ENCODE measurements at places on chromosomes 5 and 9. TPM values are rescaled to one million over a fixed set of nuclear protein-coding genes. Genes with fewer than 3 reads are reported as not detected.
A peak's percentile ranks its signal among the peaks of the same experiment; 100 is the strongest.

Gene PDE8B
- 0.52 TPM for total RNA-seq

GRCh38 chr5:134581241-134581981, 51.2 kb downstream of the SAR1B start:
- no peak overlapping the region for H3K4me3 ChIP-seq
- H3K27me3 ChIP-seq: no peaks in the 10 kb centered on the region
- H3K27ac ChIP-seq: peak overlapping the region; percentile 25
- no peaks in the 10 kb centered on the region for H3K36me3 ChIP-seq
- DNase-seq: no peak

Gene MARCOL
- not detected for total RNA-seq

GRCh38 chr5:7894860-7895259, 25.9 kb downstream of the MTRR start:
- H3K4me1 ChIP-seq: peaks cover 3% of the 10 kb centered on the region
- H3K27me3 ChIP-seq: no peaks in the 10 kb centered on the region
- H3K36me3 ChIP-seq: peaks cover 15% of the 10 kb centered on the region
- no peak overlapping the region for H3K4me3 ChIP-seq

- H3K4me1 ChIP-seq: peaks cover 3% of the 10 kb centered on the region
- H3K4me3 ChIP-seq: no peak overlapping the region
- no peak for DNase-seq
- peaks cover 2% of the 10 kb centered on the region for H3K27me3 ChIP-seq
These were observed 27.2 kb upstream of the FBP1 start for GRCh38 chr9:94666364-94667099.

GRCh38 chr9:129580211-129580915, 40.5 kb downstream of the C9orf50 start:
- peaks cover 30% of the 10 kb centered on the region for H3K4me1 ChIP-seq
- DNase-seq: no peak
- peak overlapping the region; percentile 30 for H3K4me3 ChIP-seq
- no peaks in the 10 kb centered on the region for H3K36me3 ChIP-seq
- H3K27me3 ChIP-seq: peaks cover 3% of the 10 kb centered on the region

- no peak overlapping the region for H3K4me3 ChIP-seq
- DNase-seq: no peak
- peaks cover 5% of the 10 kb centered on the region for H3K27me3 ChIP-seq
- peaks cover 2% of the 10 kb centered on the region for H3K4me1 ChIP-seq
These were observed 37.6 kb upstream of the CAST start for GRCh38 chr5:96624596-96624995.

GRCh38 chr5:93930098-93930497, 188.7 kb upstream of the POU5F2 start:
- H3K4me3 ChIP-seq: no peak overlapping the region
- DNase-seq: no peak
- peaks cover 33% of the 10 kb centered on the region for H3K36me3 ChIP-seq

DNA sequence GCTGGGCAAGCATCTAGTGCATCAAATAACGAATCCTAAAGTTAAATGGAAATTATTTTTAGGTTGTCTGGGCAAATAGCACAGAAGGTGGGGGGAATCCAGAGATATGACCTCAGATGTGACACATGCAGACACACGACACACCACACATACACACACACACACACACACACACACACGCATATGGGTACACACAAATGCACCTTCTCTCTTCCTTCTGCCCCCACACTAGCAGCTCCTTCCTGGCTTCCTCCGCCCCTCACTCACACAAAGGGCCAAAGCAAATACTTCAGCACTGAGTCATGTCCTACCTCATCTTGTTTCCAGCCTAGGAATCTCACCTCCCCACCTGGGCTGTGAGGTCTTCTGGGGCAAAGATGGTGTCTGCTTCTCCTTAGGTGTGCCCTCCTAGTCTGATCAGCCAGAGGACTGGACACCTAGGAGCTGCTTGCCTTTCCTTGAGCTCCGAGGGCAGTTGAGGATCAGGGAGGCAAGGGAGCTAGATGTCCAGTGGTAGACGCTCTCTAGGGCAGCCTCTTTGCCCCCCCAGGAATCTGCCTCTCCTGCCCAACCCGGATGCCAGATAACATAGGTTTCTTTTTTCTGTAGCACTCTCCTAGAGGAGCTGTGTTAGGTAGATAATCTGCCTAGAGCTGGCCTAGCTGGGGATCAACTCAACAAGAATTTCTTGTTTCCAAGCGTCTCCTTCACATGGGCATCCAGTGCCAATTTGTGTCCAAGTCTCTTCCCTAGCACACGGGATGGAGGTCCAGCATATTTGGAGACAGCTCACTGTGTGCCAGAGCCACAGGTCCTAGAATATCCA, 14.3 kb upstream of the JADE2 start:
- peaks cover 10% of the 10 kb centered on the region for H3K4me1 ChIP-seq
- H3K4me3 ChIP-seq: no peak overlapping the region
- H3K27ac ChIP-seq: peak overlapping the region; percentile 60
- no peaks in the 10 kb centered on the region for H3K27me3 ChIP-seq

- H3K4me3 ChIP-seq: no peak overlapping the region
- H3K27ac ChIP-seq: no peak overlapping the region
- no peak for DNase-seq
- peaks cover 2% of the 10 kb centered on the region for H3K27me3 ChIP-seq
- H3K36me3 ChIP-seq: no peaks in the 10 kb centered on the region
- no peaks in the 10 kb centered on the region for H3K4me1 ChIP-seq
These were observed 84.5 kb downstream of the TMEM167A start for GRCh38 chr5:82992646-82993045.

GRCh38 chr5:90093751-90094485, 315.6 kb downstream of the CETN3 start:
- no peak for DNase-seq
- no peak overlapping the region for H3K4me3 ChIP-seq
- no peaks in the 10 kb centered on the region for H3K27me3 ChIP-seq
- H3K36me3 ChIP-seq: no peaks in the 10 kb centered on the region

Gene CERT1
- 44.0 TPM for total RNA-seq

Gene NHP2
- 79.3 TPM for total RNA-seq

Gene PCDHGA5
- total RNA-seq: 0.13 TPM
